ENCODE measurements at places on chromosomes 5 and 9. TPM values are rescaled to one million over a fixed set of nuclear protein-coding genes. Genes with fewer than 3 reads are reported as not detected.

DNA sequence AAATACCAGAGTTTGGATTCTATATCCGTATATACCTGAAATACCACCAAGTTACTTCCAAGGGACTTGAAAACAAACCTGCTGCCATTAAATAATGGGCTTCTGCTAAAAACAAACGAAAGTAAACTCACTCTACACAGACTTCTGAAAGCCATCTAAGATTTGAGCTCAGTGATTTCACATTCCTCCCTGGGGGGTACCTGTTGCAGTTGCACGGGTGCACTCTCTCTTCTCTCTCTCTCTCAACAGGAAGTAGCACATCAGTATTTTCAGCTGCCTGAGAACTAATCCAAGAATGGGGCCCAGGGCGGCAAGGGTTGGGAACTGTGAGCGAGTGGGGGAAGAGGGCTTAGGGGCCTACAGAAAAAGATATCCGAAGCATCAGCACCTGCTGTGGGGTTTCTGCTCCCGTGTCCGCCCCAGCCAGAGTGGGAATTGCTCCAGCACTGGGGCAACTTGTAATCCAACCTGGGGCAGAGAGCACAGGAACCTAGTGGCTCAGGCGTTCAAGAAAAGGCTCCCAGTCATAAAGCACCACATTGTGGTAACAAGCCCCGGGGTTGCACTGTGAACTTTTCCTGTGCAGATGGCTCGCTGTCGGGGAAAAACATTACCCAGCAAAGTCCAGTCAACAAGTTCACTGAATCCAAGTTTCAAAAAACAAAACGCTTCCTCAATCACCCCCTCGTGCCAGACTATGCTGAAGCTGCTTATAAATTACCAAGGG, 99.8 kb downstream of the EFNA5 start:
- DNase-seq, result peak; percentile 50

- DNase-seq, result peak; percentile 74
These were observed 212.0 kb downstream of the ARHGAP26 start for GRCh38 chr5:142981886-142982820.

- no peak for DNase-seq
These were observed 124.1 kb upstream of the RETREG1 start for GRCh38 chr5:16740811-16741392.

Gene PLPP7
- not detected for total RNA-seq

Gene COL5A1
- 26.8 TPM for total RNA-seq

Gene PCDHGA6
- 1.5 TPM for total RNA-seq
